Neural crest cell (in vitro differentiated cells): ENCODE measurements at places on chromosomes 7 and 10. TPM values are rescaled to one million over a fixed set of nuclear protein-coding genes. Genes with fewer than 3 reads are reported as not detected.

DNA sequence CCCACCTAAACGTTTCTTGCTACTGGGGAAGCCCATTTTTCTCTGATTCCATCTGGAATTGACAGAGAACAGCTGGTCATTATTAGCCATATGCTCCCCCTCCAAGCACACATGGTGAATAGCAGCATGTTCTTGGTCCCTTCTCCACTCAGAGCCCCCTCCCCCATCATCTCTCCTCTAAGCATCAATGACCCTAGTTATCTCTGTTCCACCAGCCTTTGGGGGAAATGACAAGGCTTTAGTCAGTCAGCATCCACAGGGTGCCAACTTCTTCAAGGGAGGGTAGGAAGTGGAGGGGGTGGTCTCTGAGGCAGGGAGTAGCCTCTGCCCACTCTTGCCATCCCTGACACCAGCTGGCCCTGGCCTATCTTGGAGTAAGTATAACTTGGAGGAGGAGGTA, 163.1 kb downstream of the UBE2H start:
- peaks cover 55% of the 10 kb centered on the region for H3K27me3 ChIP-seq
- no peaks in the 10 kb centered on the region for H3K36me3 ChIP-seq
- H3K27ac ChIP-seq, result no peak overlapping the region
- H3K4me1 ChIP-seq, result peaks cover 10% of the 10 kb centered on the region
- DNase-seq, result no peak
- H3K4me3 ChIP-seq, result no peak overlapping the region

DNA sequence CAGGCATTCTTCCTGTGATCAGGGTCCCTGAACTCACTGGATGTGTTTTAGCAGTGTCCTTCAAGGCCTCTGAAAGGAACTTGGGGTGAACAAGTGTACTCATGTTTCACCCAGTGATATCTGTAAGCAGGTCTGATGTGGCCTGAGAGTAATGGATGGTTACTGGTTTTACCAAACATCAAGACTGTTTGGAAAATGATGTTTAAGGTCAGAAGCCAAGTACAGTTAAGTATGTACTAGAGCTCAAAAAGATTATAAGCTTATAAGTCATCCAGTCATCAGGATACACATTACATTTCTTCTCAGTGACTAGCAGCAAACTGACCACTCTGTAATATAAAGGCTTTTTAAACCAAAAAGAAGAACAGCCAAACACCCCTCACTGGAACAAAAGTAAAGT, 79.8 kb upstream of the PTN start:
- DNase-seq, result no peak
- H3K27me3 ChIP-seq, result no peaks in the 10 kb centered on the region
- no peak overlapping the region for H3K27ac ChIP-seq
- peaks cover 19% of the 10 kb centered on the region for H3K4me1 ChIP-seq
- no peak overlapping the region for H3K4me3 ChIP-seq
- H3K36me3 ChIP-seq, result peaks cover 8% of the 10 kb centered on the region

- peak overlapping the region; percentile 83 for H3K27ac ChIP-seq
- no peaks in the 10 kb centered on the region for H3K27me3 ChIP-seq
- H3K4me3 ChIP-seq, result no peak overlapping the region
- H3K36me3 ChIP-seq, result no peaks in the 10 kb centered on the region
- peaks cover 2% of the 10 kb centered on the region for H3K4me1 ChIP-seq
- DNase-seq, result no peak
Measured at GRCh38 chr7:36309716-36310115, 79.9 kb upstream of the ANLN start.

- no peak for DNase-seq
- H3K4me3 ChIP-seq, result no peak overlapping the region
- H3K27ac ChIP-seq, result no peak overlapping the region
- H3K4me1 ChIP-seq, result no peaks in the 10 kb centered on the region
- no peaks in the 10 kb centered on the region for H3K27me3 ChIP-seq
Measured at GRCh38 chr7:22713463-22713862, 13.5 kb upstream of the IL6 start.

GRCh38 chr7:20112696-20113095, 104.5 kb downstream of the MACC1 start:
- H3K27ac ChIP-seq, result no peak overlapping the region
- peaks cover 13% of the 10 kb centered on the region for H3K4me1 ChIP-seq
- no peaks in the 10 kb centered on the region for H3K27me3 ChIP-seq

GRCh38 chr10:122373721-122374120, 787 bp upstream of the PLEKHA1 start:
- no peaks in the 10 kb centered on the region for H3K36me3 ChIP-seq
- H3K27me3 ChIP-seq, result peaks cover 16% of the 10 kb centered on the region
- peak overlapping the region; percentile 88 for H3K27ac ChIP-seq
- H3K4me3 ChIP-seq, result peak overlapping the region; percentile 97
- H3K4me1 ChIP-seq, result peaks cover 29% of the 10 kb centered on the region
- DNase-seq, result no peak

LSM8 gene
- total RNA-seq, result 49.9 and 50.0 TPM in 2 replicates

TET1 gene
- 27.7 and 30.0 TPM in 2 replicates for total RNA-seq

OPN4 gene
- total RNA-seq, result not detected in 2 replicates
